Activated naive CD4-positive, alpha-beta T cell (primary cell): ENCODE measurements at places on chromosomes 7 and 10.

GRCh38 chr7:49398746-49399145 is 374.7 kb upstream of the VWC2 start:
- no peak for DNase-seq

DNA sequence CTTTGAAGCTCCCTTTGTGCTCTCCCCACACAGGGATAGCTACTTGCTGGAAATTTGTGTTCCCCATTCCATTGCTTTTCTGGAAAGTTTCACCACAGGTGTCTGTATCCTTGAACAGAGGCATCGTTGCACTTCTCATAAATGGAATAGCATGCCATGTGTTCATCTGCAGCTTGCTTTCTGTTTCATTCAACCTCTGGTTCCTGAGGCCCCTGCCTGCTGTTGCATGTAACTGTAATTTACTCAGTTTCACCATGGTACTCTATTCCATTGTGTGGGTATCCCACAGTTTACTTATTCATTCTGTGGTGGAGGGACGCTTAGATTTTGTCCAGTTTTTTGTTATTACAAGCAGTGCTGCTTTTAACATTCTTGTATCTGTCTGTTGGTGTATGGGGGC is 32.0 kb downstream of the EEPD1 start:
- no peak for DNase-seq

DNA sequence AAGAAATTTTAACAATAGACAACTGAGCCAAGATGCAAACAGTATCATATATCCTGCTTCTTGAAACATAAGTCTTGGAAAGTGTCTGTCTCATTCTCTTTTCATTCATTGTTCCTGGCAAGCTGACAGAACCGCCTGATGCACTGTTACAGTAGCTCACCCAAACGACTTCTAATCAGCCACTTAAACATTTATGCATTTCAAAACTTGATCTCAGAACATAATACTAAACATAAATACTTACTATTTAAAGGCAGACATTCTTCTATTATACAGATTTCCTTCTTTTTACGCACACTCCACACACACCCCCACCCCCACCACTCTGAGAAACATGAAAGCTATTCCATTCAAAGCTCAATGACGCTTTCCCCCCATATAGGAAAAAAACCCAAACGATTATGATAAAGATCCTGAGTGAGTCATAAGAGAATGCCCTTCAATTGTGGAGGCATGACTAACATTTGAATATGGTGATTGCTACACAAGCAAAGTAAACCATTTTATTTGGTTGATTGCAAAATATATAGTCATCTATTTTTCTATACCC is 30.5 kb downstream of the SHTN1 start:
- DNase-seq, result no peak

GRCh38 chr10:85651497-85651882 is 715.1 kb downstream of the GRID1 start:
- DNase-seq, result no peak
